Progenitor cell of endocrine pancreas (in vitro differentiated cells): ENCODE measurements at places on chromosomes 4 and X. TPM values are rescaled to one million over a fixed set of nuclear protein-coding genes. Genes with fewer than 3 reads are reported as not detected.

The TLR6 gene
- total RNA-seq, result 0.89 and 1.1 TPM in 2 replicates

The USP51 gene
- 8.1 and 8.6 TPM in 2 replicates for total RNA-seq

The PDLIM3 gene
- total RNA-seq, result 3.2 and 3.8 TPM in 2 replicates

The TSC22D3 gene
- 39.6 and 41.4 TPM in 2 replicates for total RNA-seq

The WAS gene
- 0.62 and 1.2 TPM in 2 replicates for total RNA-seq

The KLHL8 gene
- total RNA-seq, result 13.4 and 13.6 TPM in 2 replicates

The ZCCHC12 gene
- total RNA-seq, result 2.3 and 3.2 TPM in 2 replicates

The BMX gene
- total RNA-seq, result not detected in 2 replicates

The AMBN gene
- total RNA-seq, result not detected in 2 replicates

The GRIA2 gene
- 2.3 and 2.5 TPM in 2 replicates for total RNA-seq

The REST gene
- total RNA-seq, result 92.0 and 95.7 TPM in 2 replicates

- H3K36me3 ChIP-seq, result peaks cover 7% of the 10 kb centered on the region
- H3K27ac ChIP-seq, result no peak overlapping the region
- H3K4me1 ChIP-seq, result no peaks in the 10 kb centered on the region
- no peak overlapping the region for H3K4me3 ChIP-seq
- H3K27me3 ChIP-seq, result no peaks in the 10 kb centered on the region
Observed at GRCh38 chrX:75131973-75132627, 24.0 kb downstream of the ABCB7 start.

DNA sequence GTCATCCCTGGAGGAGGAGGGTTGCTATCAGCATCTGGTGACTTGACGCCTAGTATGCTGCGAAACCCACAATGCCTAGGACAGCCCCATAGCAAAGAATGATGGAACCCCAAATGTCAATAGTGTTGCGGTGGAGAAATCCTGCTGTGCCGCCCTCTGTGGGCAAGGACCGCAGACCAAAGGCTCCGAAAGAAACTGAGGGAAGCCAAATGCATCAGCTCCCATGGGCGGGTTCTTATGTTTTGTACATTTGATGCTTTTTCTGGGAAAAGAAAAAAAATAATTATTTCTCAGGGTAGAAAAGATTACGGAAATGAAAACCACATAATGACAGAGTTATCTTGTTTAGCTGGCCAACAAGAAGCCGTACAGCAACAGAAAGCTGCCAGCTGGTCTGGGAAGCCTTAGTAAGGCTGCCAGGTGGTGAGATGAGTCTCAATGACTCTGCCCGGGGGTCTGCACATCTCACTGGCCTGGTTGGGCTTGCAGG is 95.0 kb upstream of the TBL1X start:
- no peak for DNase-seq
- H3K4me1 ChIP-seq, result no peaks in the 10 kb centered on the region
- H3K27me3 ChIP-seq, result peaks cover 3% of the 10 kb centered on the region

- peaks cover 6% of the 10 kb centered on the region for H3K36me3 ChIP-seq
- DNase-seq, result no peak
- no peak overlapping the region for H3K4me3 ChIP-seq
- H3K4me1 ChIP-seq, result peaks cover 34% of the 10 kb centered on the region
Observed at GRCh38 chr4:48725414-48725813, 54.7 kb downstream of the FRYL start.

GRCh38 chr4:1939664-1940509 is 68.7 kb downstream of the NSD2 start:
- H3K36me3 ChIP-seq, result peaks cover 21% of the 10 kb centered on the region
- H3K27me3 ChIP-seq, result no peaks in the 10 kb centered on the region
- no peak overlapping the region for H3K4me3 ChIP-seq
- no peak for DNase-seq

GRCh38 chr4:110109455-110109854 is 89.0 kb downstream of the ELOVL6 start:
- no peak overlapping the region for H3K4me3 ChIP-seq
- H3K27ac ChIP-seq, result no peak overlapping the region
- no peaks in the 10 kb centered on the region for H3K36me3 ChIP-seq
- no peak for DNase-seq
- peaks cover 5% of the 10 kb centered on the region for H3K4me1 ChIP-seq
- H3K27me3 ChIP-seq, result no peaks in the 10 kb centered on the region

DNA sequence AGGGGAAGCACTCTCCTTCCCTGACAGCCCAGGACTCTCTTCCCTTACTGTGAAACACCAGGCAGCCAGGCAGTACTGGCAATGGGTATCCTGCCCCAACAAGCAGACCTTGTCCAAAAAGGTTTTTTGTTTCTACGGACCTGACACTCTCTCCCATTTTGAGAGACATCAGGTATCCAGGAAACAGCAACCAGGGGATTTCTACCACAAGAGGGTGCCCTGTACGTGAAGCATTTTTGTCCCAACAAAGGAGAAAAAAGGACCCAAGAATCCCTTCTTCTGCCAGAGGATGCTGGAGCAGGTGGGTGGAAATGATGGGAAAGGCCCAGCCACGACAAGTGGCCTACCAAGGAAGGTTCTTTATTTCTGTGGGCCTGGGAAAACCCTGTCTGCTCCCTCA is 65.7 kb upstream of the FGF13 start:
- no peaks in the 10 kb centered on the region for H3K27me3 ChIP-seq
- H3K36me3 ChIP-seq, result no peaks in the 10 kb centered on the region
- no peak overlapping the region for H3K4me3 ChIP-seq
- H3K4me1 ChIP-seq, result no peaks in the 10 kb centered on the region

GRCh38 chrX:147476008-147476407 is 435.7 kb upstream of the FMR1 start:
- no peaks in the 10 kb centered on the region for H3K27me3 ChIP-seq
- no peak for DNase-seq
- no peaks in the 10 kb centered on the region for H3K4me1 ChIP-seq

DNA sequence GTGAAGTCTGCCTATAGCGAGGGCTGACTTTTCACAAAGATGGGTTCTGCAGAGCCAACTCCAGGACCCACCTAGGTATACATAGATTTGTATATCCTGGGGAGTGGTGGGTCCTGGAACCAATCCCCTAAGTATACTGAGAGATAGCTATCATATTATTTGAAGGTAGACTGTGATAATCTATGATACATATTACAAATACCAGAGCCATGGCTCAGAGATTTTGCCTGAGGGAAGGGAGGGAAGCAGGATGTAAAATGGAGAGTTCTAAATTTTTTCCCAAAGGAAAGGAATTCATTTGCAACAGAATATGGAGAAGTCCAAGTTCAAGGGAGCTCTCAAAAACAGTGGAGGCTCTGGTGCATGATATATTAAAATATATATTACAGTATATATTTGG is 7.2 kb downstream of the TCEAL3 start:
- no peak overlapping the region for H3K4me3 ChIP-seq
- H3K36me3 ChIP-seq, result peaks cover 9% of the 10 kb centered on the region
- H3K4me1 ChIP-seq, result no peaks in the 10 kb centered on the region
- no peaks in the 10 kb centered on the region for H3K27me3 ChIP-seq
- no peak overlapping the region for H3K27ac ChIP-seq

DNA sequence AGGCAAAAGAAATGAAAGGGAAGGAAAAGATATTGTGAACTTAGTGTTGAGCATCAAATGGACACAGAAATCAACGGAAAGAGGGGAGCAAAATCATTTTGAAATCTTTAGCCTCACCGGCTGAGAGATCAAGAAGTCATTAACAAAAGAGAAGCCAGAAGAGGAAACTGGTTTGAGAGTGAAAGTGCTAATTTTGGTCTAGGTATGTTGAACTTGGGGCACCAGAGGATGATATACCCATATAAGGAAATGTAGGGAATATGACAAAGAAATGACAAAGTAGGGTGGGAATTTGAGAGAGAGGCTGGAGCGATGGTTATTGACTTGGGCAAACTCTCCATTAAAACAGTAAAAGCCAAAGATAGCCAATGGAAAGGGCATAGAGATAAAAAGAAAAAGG is 183.4 kb upstream of the ATOH1 start:
- no peaks in the 10 kb centered on the region for H3K36me3 ChIP-seq
- no peak overlapping the region for H3K4me3 ChIP-seq
- no peaks in the 10 kb centered on the region for H3K4me1 ChIP-seq
- H3K27me3 ChIP-seq, result peaks cover 3% of the 10 kb centered on the region

DNA sequence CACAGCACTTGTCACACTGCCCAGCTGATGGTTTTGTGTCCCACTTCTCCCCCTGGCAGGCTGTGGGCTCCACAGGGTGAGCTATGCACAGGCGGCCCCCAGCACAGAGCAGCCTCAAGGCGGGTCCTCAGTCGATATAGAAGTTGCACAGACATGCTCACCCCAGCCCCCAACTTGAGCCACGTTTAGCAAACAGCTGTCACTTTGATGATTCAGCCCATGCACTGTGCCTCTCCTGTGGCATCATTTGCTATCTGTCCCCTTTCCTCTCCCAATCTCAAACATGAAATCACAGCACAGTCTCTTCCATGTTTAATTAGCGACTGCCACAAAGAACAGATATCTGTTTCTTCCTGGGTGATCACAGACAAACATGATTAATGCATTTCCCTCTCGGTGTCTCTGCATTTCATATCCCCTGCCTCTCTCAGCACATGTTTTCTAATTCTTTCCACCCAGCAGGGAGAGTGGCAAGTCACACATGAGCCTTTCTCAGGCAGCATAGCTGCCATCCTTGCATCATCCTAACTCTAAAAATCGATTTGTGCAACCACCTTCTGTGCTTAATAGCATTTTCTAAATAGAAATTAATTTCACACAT is 204.9 kb downstream of the EVC2 start:
- peaks cover 5% of the 10 kb centered on the region for H3K36me3 ChIP-seq
- no peak for DNase-seq
- H3K4me3 ChIP-seq, result no peak overlapping the region

GRCh38 chrX:118795528-118796280 is 27.9 kb upstream of the ZCCHC12 start:
- no peak overlapping the region for H3K4me3 ChIP-seq
- H3K4me1 ChIP-seq, result peaks cover 1% of the 10 kb centered on the region
- H3K27me3 ChIP-seq, result no peaks in the 10 kb centered on the region
- peaks cover 7% of the 10 kb centered on the region for H3K36me3 ChIP-seq

DNA sequence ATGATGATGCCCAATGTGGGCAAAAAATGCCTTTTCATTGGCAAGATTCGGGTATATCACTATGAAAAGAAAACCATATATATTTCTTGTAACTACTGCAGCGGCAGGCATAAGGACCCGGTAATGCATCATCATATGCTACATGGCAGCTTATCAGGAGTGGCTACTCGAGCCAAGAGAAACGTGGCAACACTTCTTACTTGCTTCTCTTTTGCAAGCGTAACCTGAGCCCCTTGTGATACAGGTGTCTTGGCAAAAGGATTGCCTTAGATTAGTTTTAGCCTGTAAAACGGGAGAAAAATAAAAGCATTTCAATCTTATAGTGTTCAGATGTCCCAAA is 280.3 kb downstream of the SPRY1 start:
- no peak overlapping the region for H3K4me3 ChIP-seq
- no peaks in the 10 kb centered on the region for H3K36me3 ChIP-seq
- H3K4me1 ChIP-seq, result peaks cover 2% of the 10 kb centered on the region

- H3K4me3 ChIP-seq, result no peak overlapping the region
- H3K4me1 ChIP-seq, result no peaks in the 10 kb centered on the region
- no peak for DNase-seq
- no peaks in the 10 kb centered on the region for H3K36me3 ChIP-seq
Observed at GRCh38 chr4:5385741-5386311, 322.5 kb downstream of the EVC2 start.

DNA sequence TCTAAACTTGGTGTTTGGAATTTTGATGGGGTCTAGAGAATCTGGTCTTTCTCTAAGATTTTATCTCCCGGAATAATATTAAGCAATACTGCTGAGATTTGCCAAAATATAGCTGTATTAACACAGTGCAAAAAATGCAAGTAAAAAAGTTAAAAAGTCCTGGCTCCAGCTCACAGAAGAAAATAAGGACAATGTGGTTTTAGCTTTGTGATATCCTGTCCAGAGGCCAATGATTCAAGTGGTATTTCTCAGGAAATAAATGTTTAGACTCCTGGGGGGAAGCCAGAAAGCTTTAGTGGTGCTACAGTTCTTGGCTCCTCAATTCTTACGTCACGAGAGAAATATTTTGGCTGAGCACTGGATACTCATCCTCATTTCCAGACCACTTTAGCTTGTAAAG is 40.9 kb upstream of the IL13RA2 start:
- H3K36me3 ChIP-seq, result no peaks in the 10 kb centered on the region
- H3K4me1 ChIP-seq, result no peaks in the 10 kb centered on the region
- no peak for DNase-seq
- H3K4me3 ChIP-seq, result no peak overlapping the region
- no peak overlapping the region for H3K27ac ChIP-seq

- no peak for DNase-seq
- H3K27me3 ChIP-seq, result no peaks in the 10 kb centered on the region
- H3K36me3 ChIP-seq, result no peaks in the 10 kb centered on the region
- H3K4me1 ChIP-seq, result peaks cover 7% of the 10 kb centered on the region
- H3K27ac ChIP-seq, result no peak overlapping the region
Observed at GRCh38 chrX:68915778-68916177, 87.0 kb downstream of the EFNB1 start.

DNA sequence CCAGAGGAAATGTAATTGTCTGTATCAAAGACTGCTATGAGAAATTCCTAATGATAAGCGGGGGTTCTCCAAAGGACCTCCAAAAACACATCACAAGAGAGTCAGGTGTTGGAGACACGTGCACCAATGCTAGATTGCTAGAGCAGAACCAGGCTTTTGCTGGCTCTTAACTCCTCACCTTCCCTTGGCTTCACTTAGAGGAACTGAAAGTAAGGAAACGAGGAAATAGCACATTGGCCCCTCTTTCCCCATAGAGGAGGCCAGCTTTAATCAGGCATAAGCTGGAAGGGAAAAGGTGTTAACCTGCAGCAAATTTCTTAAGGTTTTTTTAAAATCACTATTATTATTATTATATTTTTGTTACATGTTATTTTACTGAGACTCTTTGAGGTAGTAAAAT is 13.6 kb downstream of the OTC start:
- DNase-seq, result no peak
- no peak overlapping the region for H3K4me3 ChIP-seq
- no peaks in the 10 kb centered on the region for H3K27me3 ChIP-seq

DNA sequence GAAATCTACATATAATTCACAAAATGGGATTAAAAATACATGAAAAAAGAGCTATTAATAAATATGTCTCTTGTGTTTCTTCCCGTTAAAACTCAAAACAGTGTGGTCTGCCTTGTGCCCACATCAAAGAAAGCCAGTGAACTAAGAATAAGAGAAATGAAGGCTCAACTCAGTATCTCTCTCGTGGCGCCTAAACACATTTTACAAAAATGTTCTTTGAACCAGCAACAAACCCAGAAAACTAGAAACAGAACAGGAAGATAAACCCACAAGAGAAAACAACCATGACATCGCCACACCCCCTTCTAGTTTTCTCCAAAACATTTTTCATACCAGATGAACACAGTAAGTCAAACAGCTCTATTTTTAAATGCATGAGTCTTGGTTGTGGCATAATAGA is 130.1 kb downstream of the DCHS2 start:
- H3K27ac ChIP-seq, result no peak overlapping the region
- no peaks in the 10 kb centered on the region for H3K4me1 ChIP-seq
- H3K4me3 ChIP-seq, result no peak overlapping the region
- H3K27me3 ChIP-seq, result no peaks in the 10 kb centered on the region

DNA sequence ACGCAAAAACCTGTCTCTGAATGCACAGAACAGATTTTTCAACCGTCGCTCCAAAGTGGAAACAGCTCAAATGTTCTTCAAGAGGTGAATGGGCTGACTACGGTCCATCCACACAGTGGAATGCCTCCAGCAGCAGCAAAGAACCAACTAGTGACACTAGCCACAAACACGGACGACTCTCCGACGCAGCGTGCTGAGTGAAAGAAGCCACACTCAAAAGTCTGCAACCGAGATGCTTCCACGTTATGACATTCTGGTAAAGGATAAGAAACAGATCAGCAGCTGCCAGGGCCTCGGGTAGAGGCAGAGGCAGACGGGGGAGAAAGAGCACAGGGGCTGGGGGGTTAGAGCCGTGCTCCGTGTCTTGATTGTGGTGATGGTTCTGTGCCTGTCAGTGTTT is 125.2 kb downstream of the AFAP1 start:
- no peak for DNase-seq
- peaks cover 32% of the 10 kb centered on the region for H3K36me3 ChIP-seq
- no peak overlapping the region for H3K4me3 ChIP-seq
- H3K27ac ChIP-seq, result peak overlapping the region; percentile 60
- H3K27me3 ChIP-seq, result no peaks in the 10 kb centered on the region
